Ascending aorta (tissue), 2 donors: ENCODE measurements at places on chromosomes 2 and 18. TPM values are rescaled to one million over a fixed set of nuclear protein-coding genes. Genes with fewer than 3 reads are reported as not detected.

The CCNYL1 gene
- total RNA-seq: 12.3 TPM

The ARHGAP25 gene
- 8.3 TPM for total RNA-seq

DNA sequence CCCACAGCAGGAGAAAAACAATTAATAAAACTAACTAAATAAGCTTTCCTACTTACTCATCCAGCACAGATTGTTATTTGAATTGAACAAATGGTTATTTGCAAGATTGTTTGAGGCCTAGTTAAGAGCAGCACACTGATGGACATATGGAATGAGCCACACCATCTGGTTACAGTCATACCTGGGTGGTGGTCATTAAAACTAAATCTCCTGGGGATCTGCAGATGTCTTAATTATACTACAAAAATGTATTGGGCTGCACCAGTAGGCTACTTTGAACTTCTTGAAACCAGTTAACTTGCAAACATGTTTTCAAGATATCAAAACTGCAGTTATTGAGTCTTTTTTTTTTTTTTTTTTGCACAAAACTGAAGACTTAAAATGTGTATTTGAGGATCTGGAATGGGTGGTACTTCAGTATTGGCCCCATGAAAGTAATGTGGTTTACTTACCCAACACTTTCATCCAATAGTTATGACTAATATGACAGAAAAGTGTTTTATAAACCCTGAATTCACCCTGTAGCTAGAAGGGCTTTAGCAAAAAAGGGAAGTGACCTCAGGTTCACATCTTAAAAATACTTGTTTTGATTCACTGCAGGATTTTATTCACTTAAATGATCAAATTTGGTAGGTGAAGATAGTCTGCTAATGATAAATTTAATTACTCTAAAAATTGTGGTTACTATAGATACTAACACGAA is 10.8 kb downstream of the AGFG1 start:
- no peak for DNase-seq

- no peak for DNase-seq
Observed at GRCh38 chr2:159106109-159106508, 137.7 kb downstream of the TANC1 start.

The INPP5D gene
- total RNA-seq: 21.7 TPM

The INO80B gene
- total RNA-seq: 79.4 TPM

The CLEC4F gene
- not detected for total RNA-seq

The APOB gene
- total RNA-seq: 8.5 TPM
